ENCODE measurements at places on chromosomes 5 and 9. TPM values are rescaled to one million over a fixed set of nuclear protein-coding genes. Genes with fewer than 3 reads are reported as not detected.

DNA sequence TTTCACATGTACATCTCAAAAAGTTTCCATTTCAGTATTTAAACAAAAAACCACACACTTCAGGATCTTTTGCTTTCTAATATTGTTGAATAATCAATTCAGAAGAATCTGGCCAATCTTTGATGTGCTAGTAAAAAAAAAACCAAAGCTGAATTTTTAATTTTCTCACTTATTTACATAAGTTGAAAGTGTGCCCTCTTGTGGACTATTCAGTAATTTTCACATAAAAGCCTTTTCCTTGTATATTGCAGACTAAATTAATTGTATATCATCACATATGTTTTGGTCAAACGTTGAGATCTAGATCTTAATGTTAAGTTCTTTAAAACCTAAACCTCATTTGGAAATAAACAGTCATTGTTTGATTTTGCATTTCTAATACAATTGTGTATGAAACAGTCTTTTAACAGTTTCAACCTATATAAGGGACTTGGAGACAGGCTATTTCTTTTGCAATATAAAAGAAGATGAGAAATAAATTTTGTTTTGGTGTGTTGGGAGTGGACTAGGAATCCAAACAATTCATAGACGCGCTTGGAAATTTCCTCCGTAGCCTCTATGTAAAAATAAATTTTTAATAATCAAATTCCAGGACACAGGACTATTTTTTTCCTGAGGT is 68.1 kb downstream of the NIPBL start:
- no peaks in the 10 kb centered on the region for H3K27me3 ChIP-seq
- no peaks in the 10 kb centered on the region for H3K36me3 ChIP-seq
- DNase-seq, result peak; percentile 16
- H3K27ac ChIP-seq, result no peak overlapping the region
- no peak overlapping the region for H3K4me3 ChIP-seq

- peaks cover 29% of the 10 kb centered on the region for H3K4me1 ChIP-seq
- H3K4me3 ChIP-seq, result no peak overlapping the region
- H3K27me3 ChIP-seq, result peaks cover 45% of the 10 kb centered on the region
- H3K27ac ChIP-seq, result no peak overlapping the region
- DNase-seq, result no peak
These were observed 26.7 kb upstream of the TNC start for GRCh38 chr9:115144706-115145105.

GRCh38 chr9:27198190-27198589 is 89.2 kb downstream of the TEK start:
- no peak for DNase-seq
- no peak overlapping the region for H3K4me3 ChIP-seq
- H3K4me1 ChIP-seq, result no peaks in the 10 kb centered on the region
- peaks cover 2% of the 10 kb centered on the region for H3K27me3 ChIP-seq
- H3K36me3 ChIP-seq, result no peaks in the 10 kb centered on the region

DNA sequence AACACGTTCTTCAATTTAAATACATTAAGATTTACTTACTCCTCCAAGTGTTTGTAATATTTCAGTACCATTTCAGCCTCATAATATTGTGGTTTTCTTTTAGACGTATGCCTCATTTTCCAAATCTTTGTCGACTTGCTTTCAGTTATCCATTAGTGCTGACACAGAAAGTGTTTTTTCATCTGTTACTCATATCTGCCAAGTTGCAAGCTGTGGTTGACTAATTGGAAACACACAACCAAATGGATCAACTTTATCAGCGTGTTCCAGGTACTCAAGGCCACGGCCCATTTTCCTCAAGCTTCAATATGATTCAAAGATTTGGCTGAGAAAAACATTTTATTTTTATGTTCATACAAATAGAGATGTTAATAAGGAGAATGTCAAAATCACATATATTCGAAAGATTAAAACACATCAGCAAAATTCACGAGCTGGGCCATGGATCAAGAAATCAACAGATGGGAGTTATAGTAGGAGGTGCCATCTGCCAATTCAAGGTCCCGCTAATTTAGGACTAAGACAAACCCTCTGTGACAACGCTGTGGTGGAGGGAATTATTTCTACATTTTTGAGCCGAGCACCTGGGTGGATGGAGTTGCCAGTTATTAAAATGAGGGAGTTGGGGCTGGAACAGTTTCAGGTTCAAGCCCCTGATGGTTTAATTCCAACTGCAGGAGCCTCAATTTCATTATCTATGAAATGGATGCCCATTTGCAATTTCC is 27.2 kb upstream of the CCNJL start:
- no peak overlapping the region for H3K4me3 ChIP-seq
- no peaks in the 10 kb centered on the region for H3K27me3 ChIP-seq
- no peaks in the 10 kb centered on the region for H3K4me1 ChIP-seq
- no peaks in the 10 kb centered on the region for H3K36me3 ChIP-seq
- DNase-seq, result no peak

The RNF183 gene
- not detected for total RNA-seq

The GPX8 gene
- not detected for total RNA-seq

The CD14 gene
- total RNA-seq, result 0.37 TPM
